HT1080 (cell line): ENCODE measurements at places on chromosomes 7 and 10. TPM values are rescaled to one million over a fixed set of nuclear protein-coding genes. Genes with fewer than 3 reads are reported as not detected.

LEP gene
- total RNA-seq, result not detected in 2 replicates

SPACDR gene
- 0.85 TPM in 1 of 2 replicates, not detected in the other for total RNA-seq

SLC26A5 gene
- not detected in 2 replicates for total RNA-seq

CH25H gene
- total RNA-seq, result not detected in 2 replicates

CYP3A4 gene
- 0.05 TPM in 1 of 2 replicates, not detected in the other for total RNA-seq

HEPACAM2 gene
- total RNA-seq, result not detected in 2 replicates
